ENCODE measurements at places on chromosomes 1 and 21.

- no peak for DNase-seq
Observed at GRCh38 chr1:92708368-92708950, 76.4 kb downstream of the EVI5 start.

GRCh38 chr1:96366516-96366915 is 355.1 kb upstream of the PTBP2 start:
- DNase-seq = no peak

- DNase-seq = no peak
Observed at GRCh38 chr1:94049791-94050190, 71.2 kb downstream of the ABCA4 start.

DNA sequence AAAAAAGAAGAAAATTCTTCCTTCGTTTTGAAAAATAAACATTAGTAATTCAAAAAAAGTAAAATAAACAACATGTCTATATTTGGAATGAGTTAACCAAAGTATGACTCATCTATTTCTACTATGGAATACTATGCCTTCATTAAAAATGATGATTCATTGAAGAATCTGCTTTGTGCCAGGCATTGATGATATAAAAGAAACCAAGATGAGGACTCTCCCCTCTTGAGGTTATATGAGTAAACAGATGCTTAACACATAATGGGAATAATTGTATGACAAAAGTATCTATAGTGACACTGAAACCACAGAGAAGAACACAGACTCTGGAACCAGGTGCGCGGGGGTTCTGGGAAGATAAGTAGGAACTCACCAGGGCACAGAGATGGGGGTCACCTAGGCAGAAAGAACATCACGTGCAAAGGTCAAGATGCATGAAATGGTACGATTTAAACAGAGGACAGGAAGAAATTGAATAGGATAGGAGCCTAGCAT is 18.8 kb downstream of the ELF3 start:
- DNase-seq = no peak

DNA sequence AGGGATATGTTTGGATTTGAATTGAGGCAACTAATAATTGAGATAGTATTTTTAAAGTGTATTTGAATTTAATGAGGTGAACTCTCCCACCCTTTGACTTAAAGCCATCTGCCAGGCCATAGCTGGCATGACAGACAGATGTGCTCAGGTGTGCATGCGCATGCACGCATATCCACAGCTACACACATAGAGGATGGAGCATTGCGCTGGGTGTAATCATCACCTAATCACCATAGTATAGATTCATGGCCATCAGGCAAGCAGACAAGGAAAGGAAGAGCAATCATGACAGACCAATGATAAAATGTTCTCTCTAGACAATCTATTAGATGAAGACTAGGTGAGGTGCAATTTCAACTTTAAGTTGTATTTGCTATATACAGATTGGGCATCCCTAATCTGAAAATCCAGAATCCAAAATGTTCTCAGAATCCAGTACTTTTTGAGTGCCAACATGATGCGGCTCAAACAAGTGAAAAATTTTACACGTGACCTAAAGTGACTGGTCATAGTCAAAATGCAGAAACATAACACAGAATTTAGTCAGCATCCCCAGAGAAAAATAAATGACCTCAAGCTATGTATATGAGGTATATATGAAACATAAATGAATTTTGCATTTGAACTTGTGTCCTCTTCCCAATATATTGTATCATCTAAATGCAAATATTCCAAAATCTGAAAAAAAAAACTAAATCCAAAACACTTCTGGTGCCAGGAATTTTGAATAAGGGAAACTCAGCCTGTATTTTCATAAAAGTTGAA is 70.1 kb downstream of the PTPRC start:
- DNase-seq = no peak

- peak; percentile 30 for DNase-seq
Observed at GRCh38 chr1:13813398-13814012, 113.5 kb downstream of the PRDM2 start.

- DNase-seq = peak; percentile 0
Observed at GRCh38 chr1:11248169-11248568, 14.2 kb downstream of the MTOR start.

DNA sequence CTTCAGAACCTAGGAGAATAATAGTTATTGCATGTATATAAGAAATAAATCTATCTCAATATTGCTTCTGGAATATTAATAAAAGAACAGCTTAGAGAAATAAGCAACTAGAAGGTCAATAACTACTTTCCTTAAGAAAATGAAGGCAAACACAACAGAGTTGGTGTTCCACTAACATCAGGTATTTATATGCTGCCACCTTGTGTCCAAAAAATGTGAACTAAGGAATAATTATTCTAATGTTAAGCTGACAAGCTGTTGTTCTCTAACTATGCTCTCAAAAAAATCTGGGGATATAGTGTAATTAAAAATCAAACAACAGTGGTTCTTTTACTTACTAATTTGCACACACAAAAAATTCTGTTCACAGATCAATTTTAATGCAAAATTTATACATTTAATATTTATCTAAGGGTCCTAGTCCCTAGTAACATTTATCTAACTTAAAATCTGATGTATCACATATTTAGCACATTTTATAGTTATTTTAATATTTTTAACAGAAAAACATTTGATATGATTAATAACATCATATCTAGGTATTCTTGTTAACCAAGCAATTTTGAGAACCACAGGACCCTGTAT is 39.6 kb downstream of the UCHL5 start:
- peak; percentile 15 for DNase-seq

- no peak for DNase-seq
Observed at GRCh38 chr1:221234791-221235190, 355.5 kb downstream of the HLX start.

- no peak for DNase-seq
Observed at GRCh38 chr1:183569141-183569540, 21.1 kb downstream of the NCF2 start.

DNA sequence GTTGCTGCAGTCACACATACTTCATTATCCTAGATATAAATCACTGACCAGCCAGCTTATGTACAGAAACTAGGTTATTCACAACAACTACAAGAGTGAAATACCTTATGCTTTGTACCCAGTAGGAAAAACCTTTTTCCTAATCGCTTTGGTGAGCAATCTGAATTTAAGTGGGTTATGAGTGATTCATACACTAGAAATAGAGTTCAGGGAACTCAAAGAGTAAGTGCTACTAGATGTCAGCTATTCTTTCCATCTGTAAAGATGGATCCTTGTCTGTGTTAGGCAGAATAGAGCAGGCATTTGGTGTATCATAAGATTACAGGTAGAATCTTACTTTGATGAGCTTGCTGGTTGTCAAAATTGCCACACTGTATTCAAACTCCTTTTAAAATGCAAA is 101.9 kb downstream of the ZNF644 start:
- DNase-seq = no peak

- no peak for DNase-seq
Observed at GRCh38 chr1:245054507-245055270, 100.1 kb upstream of the KIF26B start.

GRCh38 chr1:172898866-172899265 is 151.9 kb downstream of the TNFSF18 start:
- DNase-seq = no peak

DNA sequence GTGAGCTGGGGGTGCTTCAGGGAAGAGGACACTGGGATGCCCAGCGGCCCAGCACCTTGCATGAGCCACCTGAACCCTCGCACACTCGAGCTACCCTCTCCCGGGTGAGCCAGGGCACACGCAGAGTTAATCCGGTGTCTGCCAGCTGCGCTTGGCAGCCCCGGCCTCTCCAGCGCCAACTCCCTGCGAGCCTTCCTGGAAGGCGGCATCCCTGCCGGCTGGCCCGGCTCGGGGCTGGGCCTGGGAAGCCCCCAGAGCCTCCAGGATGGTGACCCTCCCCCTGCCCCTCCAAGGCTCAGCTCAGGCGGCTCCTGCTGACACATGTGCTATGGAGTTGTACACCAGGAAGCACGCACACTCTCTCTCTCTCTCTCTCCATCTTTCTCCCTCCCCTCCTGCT is 48.7 kb downstream of the RAP1GAP start:
- no peak for DNase-seq

- no peak for DNase-seq
Observed at GRCh38 chr1:84571150-84571535, 3.1 kb downstream of the CTBS start.

GRCh38 chr1:155485945-155486344 is 76.7 kb downstream of the ASH1L start:
- DNase-seq = no peak

GRCh38 chr1:199866210-199866617 is 161.3 kb upstream of the NR5A2 start:
- DNase-seq = peak; percentile 8

DNA sequence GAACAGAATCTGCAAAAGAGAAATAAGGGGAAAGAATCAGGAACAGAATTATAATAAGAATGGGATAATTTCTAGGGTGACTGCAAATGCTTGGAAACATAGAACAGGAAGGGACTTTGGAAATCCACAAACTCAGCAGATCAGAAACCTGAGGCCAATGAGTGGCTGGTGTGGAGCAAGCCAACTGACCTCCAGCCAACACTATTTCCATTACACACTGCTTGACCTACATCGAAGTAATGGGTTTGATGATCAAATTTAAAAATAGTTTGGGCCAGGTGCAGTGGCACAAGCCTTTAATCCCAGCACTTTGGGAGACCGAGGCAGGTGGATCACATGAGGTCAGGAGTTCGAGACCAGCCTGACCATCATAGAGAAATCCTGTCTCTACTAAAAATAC is 284.9 kb downstream of the GRIK1 start:
- no peak for DNase-seq

- no peak for DNase-seq
Observed at GRCh38 chr1:10338047-10338446, 60.8 kb upstream of the PGD start.

DNA sequence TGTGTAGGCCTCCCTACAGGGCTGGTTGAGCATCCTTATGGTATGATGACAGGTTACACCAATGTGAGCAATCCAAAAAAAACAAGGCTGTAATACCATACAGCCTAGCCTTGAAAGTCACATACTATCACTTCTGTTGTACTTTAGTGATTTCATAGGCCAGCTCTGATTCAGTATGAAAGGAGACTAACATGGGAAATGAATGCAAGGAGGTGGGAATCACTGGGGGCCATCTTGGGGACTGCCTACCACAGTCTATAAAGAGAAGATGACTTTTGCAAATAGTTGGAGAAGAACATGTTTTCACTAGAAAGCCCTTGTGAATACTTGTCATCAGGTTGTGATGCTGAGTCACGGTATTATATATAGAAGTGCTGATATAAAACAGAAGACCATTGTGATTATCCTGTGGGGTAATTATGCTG is 270.7 kb downstream of the S1PR1 start:
- no peak for DNase-seq

DNA sequence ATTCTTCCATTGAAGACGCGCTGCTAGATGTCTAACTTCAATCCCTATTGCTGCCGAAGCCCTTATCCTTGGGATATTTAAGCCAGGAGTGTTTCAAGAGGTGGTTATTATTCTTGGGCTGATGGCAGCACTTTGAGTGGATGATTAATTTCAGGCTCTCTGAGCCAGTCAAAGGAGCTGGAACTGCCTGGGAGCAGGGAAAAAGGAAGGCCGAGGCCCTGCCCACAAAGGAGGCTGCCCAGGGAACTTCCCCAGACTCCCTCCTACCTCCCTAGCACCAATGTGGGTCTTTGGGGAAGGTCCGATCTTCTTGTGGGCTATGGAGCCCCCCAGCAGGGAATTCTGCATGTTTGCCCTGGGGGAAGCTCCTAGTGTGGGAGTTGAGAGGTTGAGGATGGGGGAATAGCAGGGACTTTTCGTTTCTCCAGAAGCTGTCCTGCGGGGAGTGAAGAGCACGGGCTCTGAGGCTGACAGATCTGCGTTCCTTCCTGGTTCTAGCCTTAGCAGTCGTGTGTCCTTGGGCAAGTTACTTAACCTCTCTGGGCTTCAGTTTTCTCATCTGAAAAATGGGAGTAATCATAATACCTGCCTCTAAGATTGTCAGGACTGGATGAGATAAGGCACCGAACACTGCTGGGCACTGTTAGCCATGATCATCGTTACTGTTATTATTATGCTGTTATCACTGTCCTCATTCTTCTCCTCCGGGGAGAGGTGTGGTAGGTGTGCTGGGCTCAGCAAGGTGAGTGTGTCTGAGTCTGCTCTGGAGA is 6.3 kb downstream of the KCNQ4 start:
- no peak for DNase-seq

GRCh38 chr1:118948351-118948750 is 39.8 kb downstream of the TBX15 start:
- no peak for DNase-seq

GRCh38 chr1:226482975-226483700 is 65.4 kb upstream of the STUM start:
- peak; percentile 23 for DNase-seq

DNA sequence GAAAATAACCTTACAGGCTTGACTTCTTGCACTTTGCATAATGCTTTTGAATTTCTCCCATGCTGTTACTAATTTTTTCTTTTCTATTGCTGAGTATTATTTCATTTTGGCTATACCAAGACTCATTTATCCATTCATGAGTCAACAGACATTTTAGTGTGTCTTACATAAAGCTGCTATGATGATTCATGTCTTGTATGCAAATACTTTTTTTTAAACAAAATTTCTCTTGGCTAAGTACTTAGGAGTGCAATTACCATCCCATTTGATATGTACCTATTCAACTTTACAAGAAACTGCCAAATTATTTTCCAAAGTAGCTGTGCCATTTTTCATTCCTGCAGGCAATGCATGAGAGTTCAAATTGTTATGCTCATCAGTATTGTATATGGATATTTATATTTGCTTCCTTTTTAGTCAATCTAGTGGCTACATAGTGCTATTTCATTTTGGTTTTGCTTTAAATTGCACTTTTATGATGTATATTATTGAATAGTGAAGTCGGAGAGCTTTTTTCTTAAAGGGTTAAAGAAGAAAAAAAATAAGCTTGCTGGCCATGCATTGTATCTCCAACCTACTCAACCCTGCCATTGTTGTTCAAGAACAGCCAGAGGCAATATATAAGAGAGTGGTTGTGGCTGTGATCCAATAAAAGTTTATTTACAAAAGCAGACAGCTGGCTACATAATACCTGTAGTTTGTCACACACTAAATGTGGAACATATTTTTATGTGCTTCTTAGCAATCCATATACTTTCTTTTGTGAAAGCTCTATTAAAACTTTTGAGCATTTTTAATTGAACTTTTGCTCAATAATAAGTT is 862.8 kb downstream of the KCNT2 start:
- DNase-seq = no peak

DNA sequence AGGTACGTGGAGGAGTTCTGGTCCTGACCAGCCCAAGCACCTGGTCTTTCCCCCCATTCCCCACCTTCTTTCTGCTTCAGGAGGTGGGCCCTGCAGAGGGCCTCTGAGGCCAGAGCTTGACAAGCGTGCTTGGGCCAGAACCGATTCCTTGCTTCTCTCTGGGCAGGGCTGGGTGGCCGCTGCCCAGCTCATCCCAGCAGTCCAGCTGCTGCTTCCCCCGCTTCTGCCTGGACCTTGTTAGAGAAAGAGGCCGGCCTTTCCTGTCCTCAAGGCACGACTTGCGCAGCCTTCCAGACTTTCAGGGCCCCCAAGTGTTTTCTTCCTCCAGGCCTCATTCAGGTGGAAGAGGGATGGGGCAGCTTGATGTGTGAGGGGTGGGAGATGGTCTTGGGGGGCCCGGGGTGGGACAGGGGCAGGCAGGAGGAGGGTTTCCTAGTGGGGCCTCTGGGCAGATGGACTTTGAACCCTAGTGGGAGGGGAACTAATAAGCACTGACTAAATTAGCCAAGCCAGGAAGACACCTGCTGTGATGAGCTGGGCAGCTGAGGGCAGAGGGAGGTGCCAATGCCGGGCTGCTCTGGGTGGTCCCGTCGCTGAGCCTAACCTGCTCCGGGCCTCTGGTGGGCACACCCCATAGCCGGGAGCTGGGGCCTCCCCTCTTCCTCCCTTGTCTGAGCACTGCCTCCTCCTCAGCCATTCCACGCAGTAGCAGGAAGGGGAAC is 36.5 kb downstream of the ARHGEF10L start:
- DNase-seq = no peak

GRCh38 chr1:97832481-97832880 is 88.4 kb downstream of the DPYD start:
- DNase-seq = no peak
